ENCODE measurements at places on chromosomes 12 and 14.

GRCh38 chr12:42468921-42469320 is 120.6 kb downstream of the PRICKLE1 start:
- DNase-seq: no peak

DNA sequence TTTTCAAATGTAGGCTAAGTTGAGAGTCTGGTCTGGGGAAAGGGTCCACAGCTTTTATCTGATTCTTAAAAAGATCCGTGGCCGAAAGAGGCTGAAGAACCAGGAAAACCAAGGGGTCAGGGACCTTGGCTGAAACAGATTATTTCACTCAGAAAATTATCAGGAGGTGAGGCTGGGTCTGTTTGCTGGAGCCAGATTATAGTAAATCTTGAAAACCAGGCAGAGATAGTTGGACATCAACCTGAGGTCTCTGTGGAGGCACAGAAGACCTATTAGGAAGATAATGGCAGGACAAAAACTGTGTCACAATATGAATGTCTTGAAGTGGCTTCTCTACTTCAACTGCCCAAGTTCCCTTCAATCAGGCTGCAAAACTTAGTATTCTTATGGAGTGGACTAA is 1.6 kb upstream of the MED21 start:
- DNase-seq: no peak

GRCh38 chr14:81178063-81178462 is 42.7 kb downstream of the GTF2A1 start:
- DNase-seq: no peak

DNA sequence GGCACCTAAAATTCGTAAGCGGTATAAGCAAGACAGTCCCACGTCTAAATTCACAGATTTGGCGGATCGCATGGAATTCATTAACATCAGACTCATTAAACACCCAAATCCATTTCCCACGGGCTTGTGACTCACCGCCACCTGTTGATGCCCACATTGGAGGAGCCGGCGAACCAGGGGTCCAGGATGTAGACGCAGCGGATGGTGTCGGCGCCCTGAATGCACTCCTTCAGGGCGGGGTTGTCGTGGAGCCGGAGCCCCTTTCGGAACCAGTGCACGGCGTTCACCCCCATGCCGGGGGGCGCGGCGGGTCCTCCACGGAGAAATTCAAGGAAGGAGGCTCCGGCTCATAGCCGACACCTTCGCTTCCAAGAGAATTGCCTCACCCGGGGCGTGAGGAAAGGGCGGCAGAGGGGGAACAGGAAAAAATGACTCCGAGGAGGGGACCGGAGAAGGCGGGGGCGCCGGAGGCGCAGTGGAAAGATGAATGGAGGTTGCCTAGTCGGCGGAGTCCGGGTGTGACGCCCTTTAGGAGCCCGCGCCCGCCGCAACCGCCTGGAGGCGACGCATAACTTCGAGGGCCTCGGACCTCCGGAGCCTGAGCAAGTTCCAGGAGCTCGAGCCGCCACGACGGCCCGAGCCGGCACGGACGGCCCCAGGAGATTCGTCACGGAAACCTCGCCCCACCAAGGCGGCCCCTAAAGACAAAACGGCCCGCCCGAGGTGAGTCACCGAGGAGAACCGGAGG is 506 bp downstream of the CRY1 start:
- peak; percentile 67 for DNase-seq

DNA sequence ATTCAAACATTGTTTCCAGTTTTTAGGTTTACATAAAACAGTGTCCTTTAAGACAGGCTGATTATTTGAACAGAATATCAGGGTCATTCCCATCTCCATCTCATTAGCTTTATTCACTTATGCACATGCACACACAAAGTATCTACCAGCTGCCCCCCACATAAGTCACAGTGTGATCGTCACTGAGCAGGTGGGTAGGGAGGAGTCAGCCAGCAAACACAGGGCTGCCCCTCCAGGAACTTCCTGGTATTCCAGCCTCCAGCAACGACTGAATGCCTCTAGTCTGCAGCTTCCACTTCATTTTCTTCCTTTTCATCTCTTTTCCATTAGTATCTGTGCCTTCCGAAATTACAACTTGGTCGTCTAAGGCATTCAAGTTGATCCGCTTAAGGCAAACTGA is 48.8 kb upstream of the FOXN3 start:
- DNase-seq: no peak

GRCh38 chr12:75665216-75665615 is 153.8 kb upstream of the KRR1 start:
- DNase-seq: no peak

Measured in stimulated activated CD8-positive, alpha-beta memory T cell treated with anti-CD3 and anti-CD28 coated beads, Interleukin-15, amount 100 ng/mL, for 48 hours (primary cell).